Fibroblast of skin of abdomen (primary cell): ENCODE measurements at places on chromosomes 1 and 21.
A peak's percentile ranks its signal among the peaks of the same experiment; 100 is the strongest.

DNA sequence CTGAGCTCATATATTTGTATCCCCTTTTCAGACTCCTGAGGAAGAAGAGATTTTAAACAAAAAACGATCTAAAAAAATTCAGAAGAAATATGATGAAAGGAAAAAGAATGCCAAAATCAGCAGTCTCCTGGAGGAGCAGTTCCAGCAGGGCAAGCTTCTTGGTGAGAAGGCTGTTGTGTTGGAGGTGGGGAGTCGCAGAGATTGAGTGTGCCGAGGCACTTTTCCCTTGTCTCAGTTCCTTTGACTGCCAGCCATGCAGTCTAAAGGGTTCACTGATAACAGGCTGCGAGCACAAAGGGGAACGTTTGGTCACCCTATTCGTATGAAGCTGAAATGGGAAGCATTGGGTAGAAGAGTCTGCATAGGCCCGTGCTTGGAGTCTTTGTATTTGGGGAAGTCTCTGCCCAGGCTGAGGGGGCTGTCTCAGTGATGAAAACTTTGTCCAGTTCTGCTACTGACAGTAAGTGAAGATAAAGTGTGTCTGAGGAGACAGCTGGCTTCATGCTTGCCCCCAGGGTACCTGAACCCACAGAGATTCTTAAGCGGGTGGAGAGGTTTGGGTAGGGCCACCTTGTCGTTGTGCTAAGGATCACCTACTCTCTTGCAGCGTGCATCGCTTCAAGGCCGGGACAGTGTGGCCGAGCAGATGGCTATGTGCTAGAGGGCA, 2.8 kb downstream of the RPS8 start:
- no peak for DNase-seq

GRCh38 chr1:186183219-186183618, 191.8 kb downstream of the TPR start:
- DNase-seq, result peak; percentile 82

DNA sequence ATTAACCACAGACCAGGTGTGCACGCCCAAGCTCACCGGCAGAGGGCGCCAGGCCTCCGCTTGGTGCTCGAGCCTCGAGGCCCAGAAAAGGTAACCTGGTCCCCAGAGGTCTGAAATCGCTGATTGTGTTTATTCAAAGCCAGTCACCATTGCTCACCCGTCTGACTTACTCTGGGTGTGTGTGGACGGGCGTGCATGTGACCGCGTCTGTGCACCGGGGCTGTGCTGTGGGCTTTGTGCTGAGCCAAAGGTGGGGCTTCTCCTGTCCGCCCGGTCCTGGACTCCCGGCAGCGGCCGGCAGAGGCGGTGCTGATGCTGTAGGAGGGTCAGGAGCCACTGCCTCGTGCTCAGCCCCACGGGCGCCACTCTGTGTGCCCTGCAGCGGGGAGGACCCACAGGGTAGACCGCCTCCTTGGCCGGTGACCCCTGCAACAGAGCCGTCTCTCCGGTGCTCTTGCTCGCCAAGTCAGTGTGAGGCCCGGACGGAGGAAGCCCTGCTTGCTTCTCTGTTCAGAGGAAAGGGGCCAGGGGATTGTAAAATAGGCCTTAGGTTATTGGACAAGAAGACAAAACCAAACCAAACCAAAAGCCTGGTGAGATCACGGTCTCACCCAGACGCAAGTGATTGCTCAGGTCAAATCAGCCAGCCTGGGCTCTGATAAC, 32.0 kb upstream of the BTG2 start:
- peak; percentile 66 for DNase-seq

DNA sequence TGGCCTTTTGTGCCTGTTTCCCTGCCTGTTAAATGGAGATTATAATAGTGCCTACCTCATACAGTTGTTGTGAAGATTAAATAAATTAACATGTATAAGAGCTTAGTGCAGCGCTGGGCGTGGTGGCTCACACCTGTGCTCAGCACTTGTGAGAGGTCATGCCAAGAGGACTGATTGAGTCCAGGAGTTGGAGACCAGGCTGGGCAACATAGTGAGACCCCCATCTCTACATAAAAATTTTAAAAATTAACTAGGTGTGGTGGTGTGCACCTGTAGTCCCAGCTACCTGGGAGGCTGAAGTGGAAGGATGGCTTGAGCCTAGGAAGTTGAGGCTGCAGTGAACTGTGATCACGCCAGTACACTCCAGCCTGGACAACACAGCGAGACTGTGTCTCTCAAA, 12.1 kb downstream of the CAMK2N1 start:
- no peak for DNase-seq

GRCh38 chr1:218592688-218593087, 247.6 kb downstream of the TGFB2 start:
- no peak for DNase-seq

DNA sequence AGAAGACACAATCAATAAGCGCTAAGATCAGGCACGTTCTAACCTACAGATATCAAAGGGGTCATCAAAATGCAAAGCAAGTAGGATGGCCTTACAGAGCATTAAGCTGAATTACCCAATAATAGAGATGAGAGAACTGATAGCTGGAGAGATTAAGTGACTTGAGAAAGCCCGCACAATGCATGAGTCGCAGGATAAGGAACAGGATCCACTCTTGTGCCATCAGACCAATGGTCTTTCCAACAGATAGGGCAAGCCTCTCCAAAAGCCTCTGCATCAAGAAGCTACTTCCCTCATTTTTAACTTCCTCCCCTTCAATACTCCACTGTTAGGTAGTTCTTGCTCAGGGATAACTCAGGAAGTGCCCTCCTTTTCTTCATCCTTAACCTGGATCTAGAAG, 2.6 kb downstream of the CHML start:
- DNase-seq, result no peak

- DNase-seq, result peak; percentile 72
These were observed 5.4 kb downstream of the TNN start for GRCh38 chr1:175073061-175073460.
